Sigmoid colon (tissue), 7 donors: ENCODE measurements at places on chromosomes 3 and 15. TPM values are rescaled to one million over a fixed set of nuclear protein-coding genes. Genes with fewer than 3 reads are reported as not detected.

GRCh38 chr3:2870724-2871333 is 239.3 kb downstream of the IL5RA start:
- no peak for DNase-seq
- no peaks in the 10 kb centered on the region for H3K27me3 ChIP-seq
- no peak overlapping the region for H3K27ac ChIP-seq
- H3K4me1 ChIP-seq: no peaks in the 10 kb centered on the region
- no peak overlapping the region for H3K4me3 ChIP-seq

DNA sequence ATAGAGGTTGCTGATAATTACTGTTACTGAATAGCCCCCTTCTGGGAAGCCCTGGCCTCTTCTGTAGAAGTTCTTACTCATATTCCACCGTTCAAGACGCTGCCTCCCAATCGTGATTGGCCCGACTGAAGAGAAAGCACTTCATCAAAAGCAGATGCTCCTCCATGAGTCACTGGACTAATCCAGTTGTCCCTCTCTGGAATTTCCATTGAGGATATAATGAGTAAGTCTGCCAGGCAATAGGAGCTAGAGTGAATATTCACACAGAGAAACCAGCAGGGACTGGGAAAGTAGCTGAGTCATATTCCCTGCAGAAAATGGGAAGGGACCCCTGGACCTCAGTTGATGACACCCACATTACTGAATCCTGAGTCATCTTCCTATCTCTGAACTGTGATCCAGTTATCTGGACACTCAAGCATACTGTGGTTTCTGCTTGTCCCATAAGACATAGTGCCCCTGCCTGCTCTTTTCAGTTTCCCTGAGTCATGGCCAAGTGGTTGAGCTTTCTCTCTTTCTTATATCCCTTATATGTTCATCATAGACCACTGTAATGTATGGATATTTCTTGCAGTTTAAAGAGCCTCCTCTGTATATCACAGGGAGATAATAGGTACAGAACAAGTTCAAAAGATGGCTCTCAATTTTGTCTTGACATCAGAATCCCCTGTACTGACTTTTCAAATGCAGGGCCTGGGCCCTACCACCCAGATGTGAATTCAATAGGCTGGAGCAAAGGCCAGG is 151.2 kb upstream of the CDIN1 start:
- H3K27me3 ChIP-seq: no peaks in the 10 kb centered on the region
- H3K4me3 ChIP-seq: no peak overlapping the region
- DNase-seq: no peak
- H3K36me3 ChIP-seq: no peaks in the 10 kb centered on the region
- no peaks in the 10 kb centered on the region for H3K4me1 ChIP-seq

- H3K27me3 ChIP-seq: no peaks in the 10 kb centered on the region
- H3K27ac ChIP-seq: no peak overlapping the region
- no peak overlapping the region for H3K4me3 ChIP-seq
- no peaks in the 10 kb centered on the region for H3K36me3 ChIP-seq
- no peaks in the 10 kb centered on the region for H3K4me1 ChIP-seq
These were observed 252.1 kb downstream of the OPA1 start for GRCh38 chr3:193845144-193845543.

The WDR72 gene
- 0.92 TPM for polyA plus RNA-seq

The SCAANT1 gene
- not detected for polyA plus RNA-seq

GRCh38 chr15:59879506-59880265 is 124.4 kb upstream of the FOXB1 start:
- peaks cover 5% of the 10 kb centered on the region for H3K27me3 ChIP-seq
- H3K27ac ChIP-seq: no peak overlapping the region
- H3K36me3 ChIP-seq: no peaks in the 10 kb centered on the region
- no peak overlapping the region for H3K4me3 ChIP-seq
- no peaks in the 10 kb centered on the region for H3K4me1 ChIP-seq
